ENCODE measurements at places on chromosomes 2 and 18. TPM values are rescaled to one million over a fixed set of nuclear protein-coding genes. Genes with fewer than 3 reads are reported as not detected.
A peak's percentile ranks its signal among the peaks of the same experiment; 100 is the strongest.

The CD226 gene
- 0.53 TPM for total RNA-seq

The TNFAIP6 gene
- total RNA-seq = 15.4 TPM

The SS18 gene
- total RNA-seq = 41.6 TPM

The ALLC gene
- 0.09 TPM for total RNA-seq

The C2orf92 gene
- 9.1 TPM for total RNA-seq

GRCh38 chr2:160358046-160358445, 135.6 kb downstream of the RBMS1 start:
- DNase-seq = no peak

- no peak for DNase-seq
Measured at GRCh38 chr2:100721693-100722092, 98.2 kb upstream of the NPAS2 start.

DNA sequence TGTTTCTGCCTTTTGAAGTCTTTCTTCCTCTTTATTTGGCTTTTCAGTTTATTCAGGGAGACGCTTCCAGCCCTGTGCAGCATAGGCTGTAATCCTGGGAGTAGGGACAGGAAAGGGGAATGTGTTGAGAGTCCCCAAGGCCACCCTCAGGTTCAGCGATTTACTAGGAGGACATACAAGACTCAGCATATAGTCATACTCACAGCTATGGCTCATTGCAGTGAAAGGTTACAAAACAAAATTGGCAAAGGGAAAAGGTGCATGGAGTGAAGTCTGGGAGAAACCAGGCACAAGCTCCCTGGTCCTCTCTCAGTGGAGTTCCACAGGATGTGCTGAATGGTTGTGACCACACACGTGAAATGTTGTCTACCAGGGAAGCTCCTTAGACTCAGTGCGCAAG, 49.6 kb upstream of the ZNF638 start:
- DNase-seq = no peak

GRCh38 chr2:1678609-1679008, 65.7 kb downstream of the PXDN start:
- no peak for DNase-seq

DNA sequence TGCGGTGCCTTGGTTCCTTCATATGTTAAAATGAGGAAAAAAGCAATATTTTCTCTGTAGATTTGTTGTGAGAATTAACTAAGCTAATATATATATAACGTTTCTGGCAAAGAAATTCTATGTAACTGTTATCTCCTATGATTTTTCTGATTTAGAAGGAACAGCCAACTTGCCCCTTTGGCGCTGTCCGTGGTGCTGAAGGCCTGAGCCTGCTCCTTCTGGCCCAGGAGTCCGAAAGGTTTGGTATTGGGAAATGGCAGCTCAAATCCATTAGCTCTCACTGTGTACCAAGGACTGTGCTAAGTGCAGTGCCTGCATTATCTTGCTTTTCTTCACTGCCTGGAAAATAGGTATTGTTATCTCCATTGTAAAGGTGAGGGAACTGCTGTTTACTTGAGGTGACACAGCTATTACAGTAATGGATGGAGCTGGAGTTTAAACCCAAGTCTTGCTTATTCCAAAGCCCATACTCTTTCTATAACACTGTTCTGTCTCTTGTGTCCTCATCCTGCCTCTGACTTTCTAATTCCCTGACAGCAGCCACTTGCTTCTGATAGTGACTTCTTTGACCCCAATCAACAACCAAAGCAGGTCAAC, 52.2 kb downstream of the C1QL2 start:
- DNase-seq = peak; percentile 51

GRCh38 chr2:236562434-236562833, 7.2 kb upstream of the ACKR3 start:
- no peak for DNase-seq

DNA sequence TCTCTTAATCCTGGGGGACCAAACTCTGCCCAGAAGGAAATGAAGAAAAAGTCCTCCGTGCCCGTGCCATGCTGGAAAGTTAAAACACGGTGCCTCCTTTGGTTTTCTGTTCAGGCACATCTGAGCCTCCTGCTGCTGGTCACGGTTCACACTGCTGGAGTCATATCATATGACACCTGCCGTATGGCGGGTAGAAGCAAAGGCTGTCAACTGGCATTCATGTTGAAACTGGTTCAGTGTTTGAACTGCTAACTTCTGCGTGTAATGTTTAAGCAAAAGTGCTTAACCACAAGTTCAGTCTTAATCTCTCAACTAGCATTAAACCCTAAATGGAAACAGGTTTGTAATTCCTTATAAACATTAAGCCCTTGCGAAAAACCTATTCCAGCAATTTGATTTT, 3.1 kb downstream of the STK39 start:
- DNase-seq = no peak

GRCh38 chr2:230921806-230922595, 3.0 kb downstream of the GPR55 start:
- DNase-seq = no peak

- DNase-seq = no peak
Measured at GRCh38 chr18:44743631-44744030, 62.9 kb downstream of the SETBP1 start.

GRCh38 chr18:9743200-9744016, 35.3 kb downstream of the RAB31 start:
- no peak for DNase-seq

GRCh38 chr18:49846361-49846662, 33.0 kb upstream of the ACAA2 start:
- DNase-seq = peak; percentile 56
